Right cardiac atrium (tissue), 5 donors: ENCODE measurements at places on chromosomes 12 and 14. TPM values are rescaled to one million over a fixed set of nuclear protein-coding genes. Genes with fewer than 3 reads are reported as not detected.

Gene PLEKHH1
- 5.0 TPM for total RNA-seq

DNA sequence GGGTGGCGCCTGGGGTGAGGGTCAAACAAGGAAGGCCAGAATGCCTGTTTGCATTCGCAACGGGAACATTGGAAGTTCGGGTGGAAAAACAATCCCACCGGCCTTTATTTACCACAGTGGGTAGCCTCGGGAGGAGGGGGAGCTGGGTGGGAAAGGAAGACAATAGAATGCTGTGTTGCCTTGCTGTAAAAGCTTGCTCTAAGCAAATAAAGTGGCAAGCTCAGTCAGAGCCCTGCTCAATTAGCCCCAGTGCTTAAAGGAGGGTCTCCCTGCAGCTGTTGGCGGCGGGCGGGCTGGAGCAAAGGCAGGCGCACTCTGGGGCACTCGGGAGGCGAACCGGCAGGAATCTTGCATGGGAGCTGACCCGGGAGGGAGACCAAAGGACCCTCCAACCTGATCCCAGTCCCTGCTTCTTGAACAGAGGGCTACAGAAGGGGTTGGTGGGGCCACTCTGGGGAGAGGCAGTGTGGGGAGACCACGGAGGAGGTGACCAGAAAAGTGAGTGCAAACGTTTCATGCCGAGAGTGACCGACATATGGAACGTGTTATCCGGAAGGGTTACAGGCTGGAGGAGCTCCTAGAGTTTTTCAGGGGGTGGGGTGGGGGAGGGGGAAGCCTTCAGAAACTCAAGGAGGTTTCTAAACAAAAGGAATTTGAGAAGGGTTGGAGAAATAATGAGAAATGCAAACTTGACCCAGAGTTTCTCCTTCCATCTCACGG, 48.5 kb downstream of the NTF3 start:
- DNase-seq: no peak

DNA sequence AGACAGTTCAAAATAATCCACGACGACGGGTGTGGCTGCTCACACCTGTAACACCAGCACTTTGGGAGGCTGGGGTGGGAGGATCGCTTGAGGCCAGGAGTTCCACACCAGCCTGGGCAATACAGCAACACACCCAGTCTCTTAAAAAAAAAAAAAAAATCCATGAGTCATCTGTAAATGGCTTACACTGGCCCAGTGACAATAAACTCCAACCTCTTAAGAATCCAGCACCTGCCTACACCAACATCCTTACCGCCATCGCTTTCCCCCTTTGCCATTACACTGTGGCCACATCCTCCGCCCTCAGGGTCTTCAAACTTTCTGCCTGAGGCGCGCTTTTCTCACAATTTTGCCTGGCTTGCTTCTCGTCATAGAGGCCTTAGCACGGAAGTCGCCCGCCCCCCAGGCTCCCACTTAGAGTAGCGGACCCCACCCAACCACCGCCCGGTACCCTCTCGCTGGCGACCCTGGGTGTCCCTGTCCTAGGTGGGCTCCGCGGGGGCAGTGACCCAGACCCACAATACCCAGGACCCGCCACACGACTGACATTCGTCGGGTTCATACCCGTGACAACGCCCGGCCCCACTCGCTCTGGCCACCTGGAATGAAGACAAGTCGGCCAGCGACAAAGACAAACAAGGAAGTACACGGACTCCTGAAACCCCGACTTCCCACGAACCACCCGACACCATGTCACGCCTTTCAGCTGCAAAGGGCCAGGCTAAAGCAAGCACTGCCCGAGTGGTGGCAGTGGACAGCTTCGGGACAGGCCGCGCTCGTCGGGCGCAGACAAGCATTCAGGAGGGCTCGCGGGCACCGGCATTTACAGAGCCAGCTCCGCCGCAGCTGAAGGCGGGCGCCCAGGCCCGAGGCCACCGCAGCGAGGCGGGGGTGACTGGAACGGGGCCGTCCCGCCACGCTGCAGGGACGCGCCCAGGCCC, 636 bp downstream of the GOLGA3 start:
- DNase-seq: peak; percentile 41

GRCh38 chr14:71319666-71320065, 412.4 kb downstream of the PCNX1 start:
- no peak for DNase-seq

Gene ARMH4
- total RNA-seq: 8.0 TPM

DNA sequence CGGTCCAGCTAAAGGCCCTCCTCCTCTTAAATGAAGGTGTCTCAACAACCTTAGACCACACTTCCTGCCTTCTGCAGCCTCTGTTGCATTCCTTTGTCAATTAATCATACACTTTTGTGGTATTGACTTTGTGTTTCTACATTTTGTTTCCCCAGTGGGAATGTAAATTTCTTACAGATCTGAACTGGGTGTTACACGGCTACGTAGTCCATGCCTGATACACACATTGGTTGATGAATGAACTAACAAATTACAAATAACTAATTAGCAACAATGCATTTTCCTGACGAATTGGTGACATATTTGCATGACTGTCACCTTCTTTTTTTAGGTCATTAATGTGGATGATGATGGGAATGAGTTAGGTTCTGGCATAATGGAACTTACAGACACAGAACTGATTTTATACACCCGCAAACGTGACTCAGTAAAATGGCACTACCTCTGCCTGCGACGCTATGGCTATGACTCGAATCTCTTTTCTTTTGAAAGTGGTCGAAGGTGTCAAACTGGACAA, 15.2 kb upstream of the CCT2 start:
- no peak for DNase-seq

GRCh38 chr14:104367866-104368750, 211.5 kb upstream of the C14orf180 start:
- peak; percentile 24 for DNase-seq

Gene SLCO1B3
- total RNA-seq: not detected

Gene LMNTD1
- 1.7 TPM for total RNA-seq

Gene ZNF385A
- total RNA-seq: 9.4 TPM

Gene NID2
- total RNA-seq: 25.9 TPM

- DNase-seq: peak; percentile 89
Observed at GRCh38 chr12:6961695-6962284, 8.7 kb downstream of the PHB2 start.

DNA sequence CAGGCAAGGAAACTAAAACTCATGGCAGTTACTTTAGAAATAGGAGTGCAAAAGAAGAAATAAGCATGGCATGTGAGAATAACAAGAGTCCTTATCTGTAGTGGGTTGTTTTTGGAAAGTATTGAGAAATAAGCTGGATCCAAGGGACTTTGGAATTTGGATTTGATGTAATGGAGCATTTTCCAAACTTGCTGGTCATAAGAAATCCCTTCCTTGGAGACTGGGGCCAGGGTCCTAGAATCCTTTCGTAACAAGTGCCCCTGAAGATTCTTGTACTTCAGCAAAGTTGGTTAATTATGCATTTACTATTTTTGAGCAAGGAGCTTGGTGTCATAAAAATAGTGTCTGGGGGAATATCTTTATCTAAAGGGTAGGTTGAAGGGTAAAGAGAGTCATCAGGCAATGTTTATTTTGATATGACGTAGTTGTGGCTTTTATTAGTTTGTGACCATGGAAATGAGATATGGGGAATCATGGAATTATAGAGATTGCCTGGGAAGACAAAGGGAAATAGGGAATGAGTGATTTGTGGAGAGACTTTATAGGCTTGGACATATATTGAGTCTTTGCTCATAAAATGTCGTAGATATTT, 53.9 kb downstream of the WNK1 start:
- no peak for DNase-seq

- DNase-seq: no peak
Observed at GRCh38 chr14:24253936-24254335, 9.0 kb downstream of the TGM1 start.

Gene DLK1
- total RNA-seq: not detected

DNA sequence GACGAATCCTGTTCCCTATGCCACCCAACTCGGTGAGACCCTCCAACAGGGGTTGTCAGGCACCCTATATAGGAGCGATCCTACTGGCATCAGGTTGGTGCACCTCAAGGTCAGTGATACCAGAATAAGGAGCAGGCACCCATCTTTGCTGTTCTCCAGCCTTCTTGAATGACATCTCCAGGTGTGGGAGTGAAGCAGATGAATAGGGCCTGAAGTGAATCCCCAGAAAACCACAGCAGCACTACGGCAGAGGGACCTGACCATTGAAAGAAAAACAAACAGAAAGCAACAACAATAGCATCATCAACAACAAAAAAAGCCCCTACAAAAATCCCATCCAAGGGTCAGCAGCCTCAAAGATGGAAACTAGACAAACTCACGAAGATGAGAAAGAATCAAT, 445.2 kb upstream of the ATP2B1 start:
- no peak for DNase-seq

Gene SMCO3
- total RNA-seq: 0.56 TPM

DNA sequence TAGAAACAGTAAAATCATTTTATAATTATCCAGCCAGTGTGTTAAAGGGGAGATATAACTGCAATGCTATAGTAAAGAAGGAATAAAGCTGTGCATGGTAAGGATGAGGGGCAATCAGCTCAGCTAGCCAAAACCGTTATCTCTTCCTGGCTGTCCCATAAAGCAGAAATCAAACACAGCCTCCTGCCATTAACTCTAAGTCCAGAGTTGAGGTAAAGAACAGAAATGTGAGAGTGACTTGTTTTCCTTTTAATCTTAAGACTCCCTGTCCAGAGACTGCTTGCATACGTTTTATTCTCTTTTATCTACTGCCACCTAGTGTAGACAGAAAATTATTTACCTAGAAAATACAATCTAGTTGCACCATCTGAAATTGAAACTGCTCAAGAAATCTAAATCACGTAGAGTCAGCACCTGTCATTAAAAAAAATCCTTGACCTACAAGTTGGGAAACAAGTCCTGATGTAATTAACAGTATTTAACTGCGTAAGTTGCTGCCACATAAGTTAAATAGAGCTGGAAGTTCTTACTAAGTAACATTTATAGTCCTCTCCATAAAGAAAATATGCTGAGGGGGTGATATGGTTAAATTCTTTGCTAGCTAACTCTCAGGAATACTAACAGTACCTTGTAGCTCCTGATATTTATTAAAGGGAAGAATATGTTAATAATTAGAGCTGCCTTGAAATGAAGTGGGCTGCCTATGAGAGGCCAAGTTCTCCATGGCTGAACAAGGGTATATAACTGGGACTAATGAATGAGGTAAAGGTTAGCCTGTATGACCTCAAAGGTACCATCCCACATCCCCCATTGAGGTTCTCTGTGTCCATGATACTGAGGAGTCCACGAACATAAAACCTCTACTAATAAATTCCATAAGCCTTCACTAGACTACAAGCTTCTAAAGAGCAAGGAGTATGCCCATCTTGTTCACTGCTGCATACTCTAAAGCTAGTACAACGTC, 62.7 kb downstream of the GALNT4 start:
- no peak for DNase-seq

- peak; percentile 77 for DNase-seq
Observed at GRCh38 chr12:49706351-49707127, 666 bp downstream of the FMNL3 start.

GRCh38 chr12:29131539-29131938, 17.5 kb upstream of the FAR2 start:
- no peak for DNase-seq

Gene SLC2A14
- not detected for total RNA-seq

GRCh38 chr14:38989922-38990546, 113.0 kb downstream of the SEC23A start:
- DNase-seq: no peak

DNA sequence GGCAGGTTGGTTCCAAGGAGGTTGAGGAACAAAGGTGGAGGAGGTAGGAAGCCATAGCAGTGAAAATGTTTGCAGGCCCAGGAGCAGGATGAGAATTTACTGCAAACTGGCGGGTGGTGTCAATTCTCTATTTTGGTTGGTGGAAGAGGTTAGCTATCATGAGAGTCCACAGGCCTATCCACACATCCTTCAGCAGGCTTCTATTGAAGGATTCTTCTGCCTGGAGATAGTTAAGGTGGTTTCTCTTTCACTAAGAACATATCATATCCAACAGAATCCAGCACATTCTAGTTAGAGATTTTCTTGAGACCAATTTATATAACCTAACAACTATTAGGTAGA, 68.9 kb upstream of the DYRK2 start:
- no peak for DNase-seq

GRCh38 chr12:27343255-27344000, 10.8 kb downstream of the BMAL2 start:
- DNase-seq: no peak

- DNase-seq: no peak
Observed at GRCh38 chr14:33880330-33880729, 70.5 kb downstream of the EGLN3 start.

GRCh38 chr12:117552971-117553370, 191.5 kb upstream of the NOS1 start:
- DNase-seq: peak; percentile 66

Gene OASL
- total RNA-seq: 0.32 TPM

DNA sequence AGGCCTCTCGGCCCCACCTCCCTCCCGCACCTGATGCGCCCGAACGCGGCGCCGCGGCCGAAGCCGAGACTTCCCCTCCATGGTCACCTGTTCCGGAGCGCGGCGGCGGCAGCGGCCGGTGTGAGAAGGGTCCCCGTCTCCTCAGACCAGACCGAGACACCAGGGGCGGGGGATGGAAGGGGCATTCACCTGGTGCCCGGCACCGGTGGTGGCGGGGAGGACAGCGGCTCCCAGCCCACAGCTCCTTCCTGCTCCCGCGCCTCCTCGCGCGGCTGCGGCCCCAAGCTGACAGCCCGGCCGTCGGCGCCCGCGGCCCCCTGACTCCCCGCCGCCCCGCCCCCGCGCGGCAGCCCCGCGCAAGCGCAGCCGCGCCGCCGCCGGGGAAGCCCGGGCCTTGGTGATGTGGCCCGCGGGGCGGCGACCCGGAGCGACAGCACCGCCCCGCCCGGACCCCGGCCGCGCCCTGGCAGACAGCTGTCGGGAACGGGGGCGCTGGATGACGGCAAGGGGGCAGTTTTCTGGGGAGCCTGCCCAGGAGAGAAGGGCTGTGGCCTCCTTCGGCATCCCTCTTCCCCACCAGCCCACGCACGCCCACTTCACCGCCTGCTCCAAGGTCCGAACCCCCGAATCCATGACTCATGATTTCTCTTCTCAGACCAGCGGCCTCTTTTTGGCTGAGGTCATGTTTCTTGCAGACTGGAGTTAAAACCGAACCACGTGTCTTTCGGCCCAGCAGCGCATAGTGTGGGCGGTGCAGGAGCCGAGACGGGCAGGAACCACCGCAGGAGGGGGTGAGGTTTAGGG, at the start of gene SLC41A2:
SLC41A2 (minus strand) TSS at position 290 of the 804 bp plus-strand sequence. CDS start 29,763 bp downstream, outside the sequence.
- peak; percentile 91 for DNase-seq

Gene CHGA
- not detected for total RNA-seq

Gene PPM1A
- 79.6 TPM for total RNA-seq

GRCh38 chr14:85534458-85535293, 4.7 kb downstream of the FLRT2 start:
- no peak for DNase-seq

GRCh38 chr14:34538871-34539406, 562 bp downstream of the EAPP start:
- no peak for DNase-seq

DNA sequence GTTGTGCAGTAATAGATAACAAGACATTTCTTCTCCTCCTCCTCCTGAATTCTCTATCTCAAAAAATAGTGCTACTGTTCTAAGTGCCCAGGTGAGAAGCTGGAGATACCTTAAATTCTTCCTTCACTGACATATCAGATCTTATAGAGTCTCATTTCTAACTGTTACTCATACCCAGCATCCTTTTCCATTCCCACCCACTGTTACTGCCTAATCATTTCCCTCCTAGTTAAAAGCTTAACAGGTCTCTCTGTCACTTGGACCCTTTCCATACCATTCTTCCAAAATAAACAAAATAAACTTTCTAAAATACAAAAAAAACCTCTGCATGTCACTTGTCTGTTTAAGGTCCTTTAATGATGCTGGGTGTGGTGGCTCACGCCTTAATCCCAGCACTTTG, 124.4 kb downstream of the VEZT start:
- DNase-seq: no peak

Gene PMCH
- not detected for total RNA-seq
